ENCODE measurements at places on chromosomes 13 and 19.

GRCh38 chr13:91397595-91397994 lies 826 bp upstream of the GPC5 start:
- no peak overlapping the region for H3K4me3 ChIP-seq
- H3K36me3 ChIP-seq, result no peaks in the 10 kb centered on the region
- peaks cover 16% of the 10 kb centered on the region for H3K4me1 ChIP-seq
- H3K27ac ChIP-seq, result no peak overlapping the region
- no peak for DNase-seq

GRCh38 chr19:2195914-2196313 lies 32.2 kb downstream of the DOT1L start:
- no peak overlapping the region for H3K4me3 ChIP-seq
- H3K4me1 ChIP-seq, result no peaks in the 10 kb centered on the region

DNA sequence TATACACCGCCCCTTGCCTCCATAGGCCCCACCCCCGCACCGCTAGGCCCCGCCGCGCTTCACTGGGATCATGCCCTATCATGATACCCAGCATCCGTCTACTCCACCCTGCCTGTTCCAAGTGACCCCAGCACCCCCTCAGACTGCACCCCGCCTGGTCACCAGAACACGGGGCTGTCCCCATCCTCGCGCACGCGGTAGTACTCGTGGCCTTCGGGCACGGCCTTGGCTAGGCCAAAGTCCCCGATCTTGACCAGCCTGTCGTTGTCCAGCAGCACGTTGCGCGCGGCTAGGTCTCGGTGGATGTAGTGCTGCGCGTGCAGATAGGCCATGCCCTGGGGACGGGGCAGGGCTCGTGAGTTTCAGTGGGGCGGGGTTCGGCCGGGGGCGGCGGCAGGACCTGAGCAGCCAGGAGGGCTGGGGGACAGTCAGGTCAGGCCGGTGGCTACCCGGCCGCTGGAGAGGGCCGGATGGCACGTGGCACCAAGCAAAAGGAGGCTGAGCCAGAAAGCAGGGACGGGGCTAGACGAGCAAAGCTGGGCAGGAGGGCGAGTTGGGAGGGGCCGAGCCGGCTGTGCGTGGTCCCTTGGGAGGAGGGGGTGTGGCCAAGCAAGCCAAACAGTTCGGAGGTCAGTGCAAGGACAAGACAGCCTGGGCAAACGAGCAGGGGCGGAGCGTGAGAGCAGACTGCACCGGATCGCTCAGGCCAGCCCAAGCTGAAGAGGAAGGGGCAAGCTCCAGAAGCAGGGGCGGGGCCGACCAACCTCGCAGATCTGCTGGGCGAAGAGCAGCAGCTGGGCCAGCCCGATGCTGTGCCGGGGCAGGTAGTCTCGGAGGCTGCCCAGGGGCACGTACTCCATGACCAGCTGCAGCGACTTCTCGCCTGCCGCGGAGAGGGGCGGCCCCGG lies 13.6 kb upstream of the ICAM3 start:
- H3K27me3 ChIP-seq, result no peaks in the 10 kb centered on the region
- H3K27ac ChIP-seq, result no peak overlapping the region
- DNase-seq, result no peak
- H3K4me1 ChIP-seq, result no peaks in the 10 kb centered on the region
- H3K4me3 ChIP-seq, result no peak overlapping the region

GRCh38 chr19:32265995-32266394 lies 79.4 kb upstream of the ZNF507 start:
- no peak for DNase-seq
- H3K4me1 ChIP-seq, result no peaks in the 10 kb centered on the region
- no peak overlapping the region for H3K27ac ChIP-seq
- no peaks in the 10 kb centered on the region for H3K36me3 ChIP-seq

DNA sequence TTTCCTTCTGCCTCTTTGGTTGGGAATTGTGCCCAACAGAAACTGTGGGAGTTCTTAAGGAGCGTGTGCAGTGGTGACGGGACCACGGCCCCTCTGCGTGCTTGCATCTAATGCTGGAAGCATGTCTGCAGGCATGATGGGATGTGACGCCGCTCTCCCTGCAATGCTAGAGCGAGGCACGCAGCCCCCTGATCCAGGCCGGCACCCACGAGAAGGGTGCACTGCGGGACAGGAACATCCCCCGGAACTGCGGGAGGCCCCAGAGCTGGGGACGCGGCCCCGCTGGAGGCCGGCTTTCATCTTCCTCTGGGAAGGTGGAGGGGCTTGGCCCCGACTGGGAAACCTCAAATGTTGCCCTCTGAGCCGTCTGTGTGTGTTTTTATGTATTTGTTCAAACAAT lies 32.7 kb downstream of the TMEM255B start:
- H3K27me3 ChIP-seq, result no peaks in the 10 kb centered on the region
- no peaks in the 10 kb centered on the region for H3K36me3 ChIP-seq
- H3K4me1 ChIP-seq, result no peaks in the 10 kb centered on the region
- H3K4me3 ChIP-seq, result no peak overlapping the region
- H3K27ac ChIP-seq, result no peak overlapping the region
- DNase-seq, result no peak

DNA sequence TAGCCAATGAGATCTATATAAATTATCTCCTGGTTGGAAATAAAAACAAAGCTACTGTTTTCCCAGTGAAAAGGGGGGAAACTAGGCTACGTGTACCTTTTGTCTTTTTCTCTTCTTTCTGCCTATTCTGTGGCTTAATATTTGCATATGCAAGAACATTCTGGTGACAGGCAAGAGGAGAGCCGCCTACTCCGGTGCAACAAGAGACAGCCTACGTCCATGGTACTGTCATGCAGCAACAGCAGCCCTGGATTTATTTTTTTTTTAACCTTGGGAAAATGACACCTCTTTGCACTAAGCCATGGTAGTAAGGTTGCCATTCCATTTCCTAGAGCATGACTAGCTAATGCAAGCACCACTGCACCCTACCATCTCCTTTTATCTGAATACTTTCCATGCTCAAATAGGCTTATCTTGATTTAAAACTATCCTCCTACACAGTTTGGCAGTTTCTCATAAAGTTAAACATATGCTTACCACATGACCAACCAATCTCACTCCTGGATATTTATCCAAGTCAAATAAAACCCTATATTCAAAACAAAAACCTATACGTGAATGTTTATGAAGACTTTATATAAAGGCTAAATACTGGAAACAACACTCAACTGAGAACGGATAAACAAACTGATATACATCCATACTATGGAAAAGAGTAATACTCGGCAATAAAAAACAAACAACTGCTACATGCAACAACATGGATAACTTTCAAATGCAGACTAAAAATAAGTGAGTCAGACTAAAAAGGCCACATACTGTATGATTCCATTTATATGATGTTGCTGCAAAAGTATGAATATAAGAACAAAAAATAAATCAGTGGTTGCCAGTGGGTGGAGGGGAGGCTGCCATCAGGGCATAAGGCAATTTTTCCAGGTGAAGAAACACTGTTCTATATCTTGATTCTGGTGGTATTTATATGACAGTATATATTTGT lies 17.3 kb downstream of the NUFIP1 start:
- no peak overlapping the region for H3K4me3 ChIP-seq
- no peaks in the 10 kb centered on the region for H3K36me3 ChIP-seq
- H3K27me3 ChIP-seq, result no peaks in the 10 kb centered on the region
- H3K4me1 ChIP-seq, result peaks cover 17% of the 10 kb centered on the region
- H3K27ac ChIP-seq, result no peak overlapping the region

DNA sequence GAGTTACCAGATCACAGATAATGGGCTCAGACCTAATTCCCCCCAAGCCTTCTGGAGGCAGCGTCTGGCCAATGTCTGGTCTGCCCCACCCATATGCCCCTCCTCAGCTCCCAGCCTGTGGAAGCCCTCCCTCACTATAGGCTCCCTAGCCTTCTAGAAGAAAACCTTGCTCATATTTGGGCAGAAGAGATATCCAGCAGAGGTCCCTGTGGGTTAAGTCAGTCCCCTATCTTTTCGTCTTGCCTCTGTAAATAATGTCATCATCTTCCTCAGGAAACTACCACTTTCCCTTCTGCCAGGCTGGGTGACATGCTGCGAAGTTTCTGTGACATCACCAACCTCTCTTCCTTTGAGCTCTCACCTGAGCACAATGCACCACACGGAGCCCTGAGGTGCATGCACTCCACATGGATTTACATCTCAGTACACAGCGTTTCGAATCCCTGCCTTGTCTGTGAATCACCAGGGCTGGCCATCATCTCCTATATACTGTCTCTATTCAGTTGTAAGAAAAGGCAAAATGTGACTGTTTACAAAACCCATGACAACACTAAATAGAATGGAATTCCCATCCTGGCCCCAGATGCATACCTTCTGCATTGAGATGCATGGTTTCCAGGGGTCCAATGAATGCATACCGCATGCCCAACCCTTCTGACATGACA lies 112.8 kb downstream of the CRYL1 start:
- no peaks in the 10 kb centered on the region for H3K36me3 ChIP-seq
- no peak overlapping the region for H3K27ac ChIP-seq
- no peak for DNase-seq
- H3K4me1 ChIP-seq, result no peaks in the 10 kb centered on the region

DNA sequence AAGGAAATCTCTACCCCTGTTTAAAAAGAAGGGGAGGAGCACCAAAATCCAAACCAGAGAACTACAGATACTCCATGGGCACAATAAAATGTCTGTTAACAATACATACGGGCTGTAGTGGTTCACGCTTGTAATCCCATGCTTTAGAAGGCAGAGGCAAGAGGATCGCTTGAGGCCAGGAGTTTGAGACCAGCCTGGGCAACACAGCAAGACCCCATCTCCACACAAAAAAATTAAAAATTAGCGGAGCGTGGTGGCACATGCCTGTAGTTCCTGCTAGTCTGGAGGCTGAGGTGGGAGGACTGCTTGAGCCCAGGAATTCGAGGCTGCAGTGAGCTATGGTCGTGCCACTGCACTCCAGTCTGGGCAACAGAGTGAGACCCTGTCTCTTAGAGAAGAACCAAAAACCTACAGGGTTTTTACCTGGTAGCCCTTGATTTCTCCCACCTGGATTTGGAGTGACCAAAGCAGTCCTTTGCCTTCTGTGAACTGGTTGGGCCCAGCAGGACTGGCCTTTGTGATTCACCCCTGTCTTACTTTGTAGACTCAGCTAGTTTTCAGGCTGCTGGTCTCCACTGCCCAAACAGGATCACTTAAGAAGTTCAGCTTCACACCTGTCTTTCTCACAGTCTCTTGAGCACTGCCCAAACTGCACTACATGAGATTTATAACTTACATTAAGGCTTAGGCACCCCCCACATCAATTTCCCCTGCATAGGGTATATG lies 38.7 kb upstream of the FLT1 start:
- H3K4me3 ChIP-seq, result no peak overlapping the region
- H3K4me1 ChIP-seq, result peaks cover 18% of the 10 kb centered on the region
- H3K36me3 ChIP-seq, result no peaks in the 10 kb centered on the region
- DNase-seq, result no peak
- H3K27ac ChIP-seq, result no peak overlapping the region
- no peaks in the 10 kb centered on the region for H3K27me3 ChIP-seq

- H3K4me1 ChIP-seq, result peaks cover 10% of the 10 kb centered on the region
- no peaks in the 10 kb centered on the region for H3K27me3 ChIP-seq
- H3K27ac ChIP-seq, result no peak overlapping the region
- no peak overlapping the region for H3K4me3 ChIP-seq
- peak; percentile 46 for DNase-seq
These were observed 6.5 kb downstream of the LRRC8E start for GRCh38 chr19:7894612-7895309.

DNA sequence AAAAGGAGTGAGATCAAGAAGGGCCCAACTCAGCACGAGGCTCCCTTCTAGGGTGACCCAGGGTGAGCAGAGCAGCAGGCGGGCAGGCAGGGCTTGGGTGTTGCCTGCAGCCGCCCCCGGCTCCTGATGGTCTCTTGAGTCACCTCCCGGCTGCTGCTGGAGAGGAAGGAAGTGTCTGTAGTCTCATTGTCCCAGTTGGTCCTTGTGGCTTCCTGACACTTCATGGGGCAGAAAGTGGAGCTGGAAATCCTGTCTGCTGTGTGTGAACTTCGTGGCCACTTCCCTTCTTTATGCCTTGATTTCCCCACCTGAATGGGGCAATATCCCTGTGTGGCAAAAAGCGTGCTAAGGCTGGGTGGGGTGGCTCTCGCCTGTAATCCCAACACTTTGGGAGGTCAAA lies 2.5 kb downstream of the MAP1S start:
- no peaks in the 10 kb centered on the region for H3K27me3 ChIP-seq
- peaks cover 31% of the 10 kb centered on the region for H3K4me1 ChIP-seq
- DNase-seq, result peak; percentile 30
- H3K4me3 ChIP-seq, result no peak overlapping the region
- no peak overlapping the region for H3K27ac ChIP-seq

DNA sequence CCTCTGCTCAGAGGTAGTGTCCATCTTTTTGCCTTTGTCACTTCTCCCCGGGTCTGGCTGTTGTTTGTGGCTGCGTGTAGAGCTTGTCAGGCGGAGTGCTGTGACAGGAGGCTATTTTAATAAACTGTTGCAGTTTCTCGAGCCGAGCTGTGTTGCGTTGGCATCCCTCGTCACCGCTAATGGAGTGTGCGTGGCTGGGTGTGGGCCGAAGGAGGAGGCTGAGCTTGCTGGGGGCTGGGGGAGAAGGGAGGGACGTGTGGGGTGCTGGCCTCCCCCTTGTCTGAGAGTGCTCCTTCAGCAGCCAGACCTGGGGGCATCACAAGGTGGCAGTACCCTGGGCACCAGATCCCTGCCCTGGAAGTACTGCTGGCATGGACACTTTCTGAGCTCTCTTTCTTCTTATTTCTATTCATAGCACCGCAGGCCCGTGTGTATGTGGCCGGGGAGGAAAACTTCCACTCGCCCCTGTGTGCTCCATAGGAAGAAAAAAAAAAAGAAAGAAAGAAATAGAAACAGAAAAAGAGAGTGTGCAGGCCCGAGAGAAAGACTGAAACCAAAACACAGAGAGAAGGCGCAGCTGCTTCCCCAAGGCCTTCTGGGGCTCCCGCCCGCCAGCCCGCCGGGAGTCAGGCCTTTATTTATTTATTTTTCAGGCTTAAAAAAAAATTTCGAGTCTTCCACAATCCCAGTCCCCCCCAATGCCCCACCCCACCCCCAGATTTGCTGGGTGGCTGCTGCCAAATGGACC lies 27.0 kb downstream of the NFIX start:
- no peaks in the 10 kb centered on the region for H3K36me3 ChIP-seq
- no peaks in the 10 kb centered on the region for H3K27me3 ChIP-seq
- H3K4me3 ChIP-seq, result no peak overlapping the region
- peaks cover 66% of the 10 kb centered on the region for H3K4me1 ChIP-seq

DNA sequence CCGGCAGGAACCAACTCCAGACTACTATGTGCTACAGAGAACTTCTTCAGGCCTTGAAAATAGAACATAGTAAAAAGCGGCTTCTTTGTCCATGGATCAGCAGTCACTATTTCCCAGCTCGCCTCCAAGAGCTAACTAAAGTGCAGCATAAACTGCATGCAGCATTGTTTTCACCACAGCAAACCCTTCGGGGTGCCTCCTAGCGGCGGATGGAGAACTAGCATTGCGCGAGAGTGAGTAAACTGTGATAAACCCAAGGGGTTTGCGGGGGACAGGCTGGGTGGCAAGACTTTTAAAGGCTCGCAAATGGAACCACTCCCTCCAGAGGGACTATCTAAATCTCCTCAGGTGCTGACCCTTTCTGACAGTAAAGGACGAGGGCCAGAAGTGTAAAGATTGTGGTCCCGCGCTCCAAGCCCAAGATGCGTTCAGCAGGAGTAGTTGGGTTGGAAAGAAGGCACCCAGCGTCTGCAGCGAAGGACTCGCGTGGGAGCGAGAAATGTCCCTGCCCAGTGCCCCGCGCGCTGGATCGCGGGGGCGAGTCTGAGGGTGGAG lies 21.5 kb upstream of the SGCG start:
- H3K27ac ChIP-seq, result no peak overlapping the region
- no peak overlapping the region for H3K4me3 ChIP-seq
- H3K36me3 ChIP-seq, result no peaks in the 10 kb centered on the region
- no peaks in the 10 kb centered on the region for H3K27me3 ChIP-seq
- no peak for DNase-seq

- no peaks in the 10 kb centered on the region for H3K27me3 ChIP-seq
- no peaks in the 10 kb centered on the region for H3K36me3 ChIP-seq
- no peaks in the 10 kb centered on the region for H3K4me1 ChIP-seq
- DNase-seq, result no peak
- H3K4me3 ChIP-seq, result no peak overlapping the region
- no peak overlapping the region for H3K27ac ChIP-seq
These were observed 16.1 kb downstream of the CKM start for GRCh38 chr19:45306518-45307027.

All from body of pancreas (tissue), 4 donors.